Fibroblast of skin of right quadriceps (primary cell): ENCODE measurements at places on chromosomes 6 and 20.
A peak's percentile ranks its signal among the peaks of the same experiment; 100 is the strongest.

GRCh38 chr6:5701174-5701573, 305.6 kb downstream of the NRN1 start:
- DNase-seq: peak; percentile 51

DNA sequence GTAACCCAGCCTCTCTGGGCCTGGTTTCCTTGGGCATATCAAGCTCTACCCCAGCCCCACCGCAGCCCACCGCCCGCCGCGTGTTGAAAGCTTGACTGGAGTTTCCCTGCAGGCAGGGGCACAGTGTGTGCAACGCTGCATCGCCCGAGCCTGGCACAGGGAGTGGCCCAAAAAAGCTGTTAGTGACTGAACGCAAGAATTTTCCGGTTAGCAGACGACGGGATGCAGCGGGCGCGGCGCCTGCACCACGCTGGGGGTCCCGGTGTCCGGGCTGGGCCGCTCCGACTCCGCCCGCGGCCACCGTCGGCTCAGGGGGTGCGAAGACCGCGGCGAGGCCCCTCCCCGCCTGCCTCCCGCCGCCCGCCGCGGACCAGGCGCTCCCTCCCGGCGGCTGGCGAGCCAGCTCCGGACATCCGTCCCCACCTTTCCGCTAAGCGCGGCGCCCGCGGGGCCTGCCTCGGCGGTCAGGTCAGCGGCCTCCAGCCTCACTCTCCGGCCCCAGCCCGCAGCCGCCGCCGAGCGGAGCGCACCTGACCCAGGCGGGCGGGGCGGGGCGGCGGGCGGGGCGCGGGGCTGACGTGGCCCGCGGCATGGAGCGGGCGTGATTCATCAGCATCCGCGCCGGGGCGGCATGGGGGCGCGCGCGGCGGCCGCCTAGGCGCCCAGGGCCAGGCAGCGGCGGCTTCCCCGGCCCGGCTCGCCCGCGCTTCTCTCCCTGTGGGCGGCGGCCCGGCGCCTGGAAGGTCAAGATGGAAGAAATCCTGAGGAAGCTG, at the start of gene ARFGEF3:
ARFGEF3 (plus strand) TSS at position 602 of the 773 bp plus-strand sequence; CDS start at position 750, 148 bp downstream.
- DNase-seq: peak; percentile 28

DNA sequence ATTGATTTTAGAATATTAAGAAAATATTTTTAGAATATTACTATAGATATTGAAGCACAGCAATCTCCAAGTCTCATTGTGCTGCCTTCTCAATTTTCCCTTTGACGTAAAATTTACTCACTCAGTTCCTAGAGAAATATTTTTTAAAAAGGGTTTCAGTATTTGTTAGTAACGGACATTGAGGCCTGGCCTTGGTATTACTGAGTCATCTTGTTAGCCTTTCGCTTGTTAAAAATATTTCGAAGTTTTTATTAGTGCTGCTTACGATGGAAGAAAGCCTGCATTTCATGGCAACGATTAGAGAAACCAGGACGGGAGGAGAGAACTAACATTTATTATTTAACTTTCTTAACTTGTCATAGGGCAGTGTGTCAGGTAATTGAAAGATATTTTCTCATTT, 82.2 kb downstream of the TIAM2 start:
- no peak for DNase-seq

GRCh38 chr6:168145747-168146596, 67.0 kb upstream of the FRMD1 start:
- no peak for DNase-seq

DNA sequence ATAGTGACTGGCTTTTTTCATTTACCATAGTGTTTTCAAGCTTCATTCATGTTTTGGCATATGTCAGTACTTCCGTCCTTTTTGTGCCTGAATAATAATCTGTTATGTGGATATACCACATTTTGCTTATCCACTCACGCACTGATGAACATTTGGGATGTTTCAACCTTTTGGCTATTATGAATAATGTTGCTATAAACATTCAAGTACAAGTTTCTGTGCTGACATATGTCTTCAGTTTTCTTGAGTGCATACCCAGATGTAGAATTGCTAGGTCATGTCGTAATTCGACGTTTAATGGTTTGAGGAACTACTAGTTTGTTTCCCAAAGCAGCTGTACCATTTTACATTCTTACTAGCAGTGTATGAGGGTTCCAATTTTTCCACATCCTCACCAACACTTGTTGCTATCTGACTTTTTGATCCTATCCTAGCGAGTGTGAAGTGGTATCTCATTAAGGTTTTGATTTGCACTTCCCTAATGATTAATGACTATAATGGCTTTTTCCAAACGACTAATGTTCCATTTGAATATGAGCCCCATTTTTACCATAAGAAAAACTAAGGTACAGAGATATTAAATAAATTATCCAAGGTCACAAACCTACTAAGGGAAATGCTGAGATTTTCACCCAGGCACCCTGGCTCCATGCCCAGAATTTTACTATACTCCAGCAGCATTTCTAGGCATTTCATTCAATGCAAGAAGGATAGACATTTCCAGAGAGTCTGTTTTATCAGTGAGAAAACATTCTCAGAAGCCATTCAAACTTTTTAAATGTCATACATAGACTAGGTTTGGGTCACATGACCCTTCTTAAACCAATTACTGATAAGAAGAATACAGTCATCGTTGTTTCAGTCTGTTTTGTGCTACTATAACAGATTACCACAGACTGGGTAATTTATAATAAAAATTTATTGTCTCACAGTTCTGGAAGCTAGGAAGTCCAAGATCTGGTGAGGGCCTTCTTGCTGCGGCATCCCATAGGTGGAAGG, 71.1 kb upstream of the RUNX2 start:
- DNase-seq: peak; percentile 11

DNA sequence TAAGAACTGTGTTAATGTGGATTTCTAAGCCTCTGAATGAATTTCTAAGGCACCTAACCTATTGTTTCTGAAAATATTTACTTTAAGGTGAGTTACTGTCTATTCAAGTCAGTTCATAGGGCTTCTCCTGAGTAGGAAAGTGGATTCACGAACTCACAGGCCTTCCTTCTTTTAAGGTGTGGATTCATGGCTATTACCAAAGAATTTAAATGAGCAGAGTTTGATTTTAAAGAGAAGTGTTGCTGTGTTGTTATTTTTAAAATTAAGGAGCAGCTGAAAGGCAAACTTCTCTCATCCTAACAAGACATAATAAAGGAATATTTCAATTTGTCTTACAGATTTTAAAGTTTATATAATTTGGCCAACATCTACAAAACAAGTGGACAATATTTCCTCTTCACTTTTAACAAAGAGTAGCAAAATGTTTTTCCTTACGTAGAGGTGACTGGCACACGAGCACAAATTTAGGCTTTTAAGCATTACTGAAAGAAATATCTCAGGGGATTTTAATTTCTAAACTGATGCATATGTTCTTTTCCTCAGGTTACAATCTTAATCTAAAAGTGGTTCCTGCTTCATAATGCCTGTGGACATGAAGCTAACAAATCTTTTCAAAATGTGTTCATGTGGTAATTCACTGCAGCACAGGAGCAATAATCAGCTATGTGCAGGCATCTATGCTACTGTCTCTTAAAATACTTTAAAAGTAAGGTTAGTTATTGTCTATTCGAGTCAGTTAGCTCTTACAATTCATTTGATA, 602 bp upstream of the TSPYL4 start:
- no peak for DNase-seq

GRCh38 chr6:38445336-38445735, 194.4 kb downstream of the BTBD9 start:
- peak; percentile 10 for DNase-seq

- no peak for DNase-seq
Observed at GRCh38 chr6:139380611-139381010, 6.2 kb upstream of the CITED2 start.

GRCh38 chr20:35318502-35319157, 26.4 kb upstream of the FAM83C start:
- peak; percentile 86 for DNase-seq

DNA sequence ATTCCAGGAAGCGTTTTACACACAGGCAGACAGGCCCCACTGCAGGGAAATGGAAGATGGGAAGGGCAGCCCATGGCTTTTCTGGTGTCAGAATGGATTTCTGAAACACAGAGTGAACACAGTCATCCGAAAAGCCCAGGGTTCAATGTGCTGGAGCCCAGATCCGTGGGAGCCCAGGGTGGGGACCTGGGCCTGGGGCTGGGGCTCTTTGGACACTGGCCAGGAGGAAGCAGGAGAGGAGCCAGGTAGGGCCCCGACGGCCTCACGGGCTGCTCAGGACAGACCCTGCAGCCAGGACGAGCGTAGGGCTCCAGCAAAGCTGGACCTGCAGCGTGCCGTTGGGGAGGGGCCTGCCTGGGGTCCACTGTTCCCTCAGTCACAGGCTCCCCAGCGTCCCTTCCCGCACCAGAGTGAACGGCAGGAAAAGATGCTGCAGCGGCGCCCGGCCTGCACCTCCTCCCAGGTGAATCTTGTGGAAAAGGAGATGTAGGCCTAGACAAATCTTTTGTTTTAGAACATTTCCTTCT, 24.3 kb upstream of the LSM14B start:
- no peak for DNase-seq

DNA sequence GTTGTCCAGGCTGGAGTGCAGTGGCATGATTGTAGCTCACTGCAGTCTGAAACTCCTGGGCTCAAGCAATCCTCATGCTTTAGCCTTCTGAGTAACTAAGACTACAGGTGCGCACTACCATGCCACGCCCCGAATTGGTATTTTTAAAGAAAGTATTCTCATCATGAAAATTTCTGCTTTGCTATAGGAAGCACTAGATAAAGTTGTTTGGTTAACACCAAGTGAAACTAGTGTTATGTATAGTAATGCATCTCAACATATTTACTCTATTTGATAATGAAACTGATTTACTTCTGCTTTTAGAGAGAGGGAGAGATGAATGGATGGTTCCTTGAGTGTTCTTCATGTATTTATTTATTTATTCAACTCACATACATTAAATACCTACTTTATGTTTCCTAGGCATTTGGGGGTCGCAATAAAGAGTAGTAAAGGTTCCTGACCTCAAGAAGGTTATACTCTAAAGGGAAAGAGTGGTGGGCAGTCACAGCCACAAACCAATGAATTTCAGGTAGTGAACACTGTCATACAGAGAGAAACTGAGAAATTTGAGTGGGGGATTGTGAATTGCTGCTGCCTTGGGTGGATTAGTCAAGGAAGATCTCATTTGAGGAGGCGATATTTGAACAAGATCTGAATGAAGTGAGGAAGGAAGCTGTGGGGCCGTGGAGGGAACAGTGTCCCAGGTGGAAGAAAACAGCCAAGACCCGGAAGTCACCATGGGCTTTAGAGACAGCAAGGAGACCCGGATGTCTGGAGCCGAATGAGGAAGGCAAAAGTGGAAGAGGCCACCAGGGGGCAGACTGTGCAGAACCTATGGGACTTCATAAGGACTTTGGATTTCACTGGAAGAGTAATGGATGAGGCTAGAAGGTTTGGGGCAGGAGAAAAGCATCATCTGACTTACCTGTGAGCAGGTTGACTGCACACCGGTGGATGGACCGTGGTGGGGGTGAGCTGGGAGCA, 185.6 kb downstream of the TSHZ2 start:
- peak; percentile 10 for DNase-seq

DNA sequence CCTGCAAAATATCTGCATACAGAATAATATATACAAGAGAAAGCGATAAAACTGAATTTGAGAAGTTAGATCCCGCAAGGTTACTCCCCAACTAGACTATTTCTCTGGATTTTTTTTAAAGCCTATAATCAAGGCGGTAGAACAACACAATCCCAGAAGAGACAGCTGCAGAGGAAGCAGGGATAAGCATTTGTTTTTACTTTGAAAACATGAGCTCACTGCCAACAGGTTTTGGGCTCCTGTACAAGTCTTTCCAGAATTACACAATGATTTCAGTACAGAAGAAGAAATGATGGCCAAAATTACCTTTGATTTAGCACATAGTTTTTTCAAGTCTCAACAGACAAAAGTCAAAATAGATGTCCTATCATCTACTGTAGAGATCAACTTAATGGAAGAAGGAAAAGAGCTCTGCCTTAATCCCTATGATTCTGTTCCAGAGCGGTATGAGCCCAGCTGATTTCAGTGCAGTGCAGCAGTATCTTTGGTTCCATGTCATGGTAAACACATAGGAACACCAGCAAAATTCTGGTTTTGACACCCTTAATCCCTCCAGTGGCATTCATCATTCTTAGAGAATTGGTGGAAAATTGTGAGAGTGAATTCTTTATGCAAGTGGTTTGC, 304.3 kb downstream of the HDGFL1 start:
- DNase-seq: peak; percentile 33

GRCh38 chr6:41255638-41256246, 27.6 kb downstream of the TREML4 start:
- no peak for DNase-seq

DNA sequence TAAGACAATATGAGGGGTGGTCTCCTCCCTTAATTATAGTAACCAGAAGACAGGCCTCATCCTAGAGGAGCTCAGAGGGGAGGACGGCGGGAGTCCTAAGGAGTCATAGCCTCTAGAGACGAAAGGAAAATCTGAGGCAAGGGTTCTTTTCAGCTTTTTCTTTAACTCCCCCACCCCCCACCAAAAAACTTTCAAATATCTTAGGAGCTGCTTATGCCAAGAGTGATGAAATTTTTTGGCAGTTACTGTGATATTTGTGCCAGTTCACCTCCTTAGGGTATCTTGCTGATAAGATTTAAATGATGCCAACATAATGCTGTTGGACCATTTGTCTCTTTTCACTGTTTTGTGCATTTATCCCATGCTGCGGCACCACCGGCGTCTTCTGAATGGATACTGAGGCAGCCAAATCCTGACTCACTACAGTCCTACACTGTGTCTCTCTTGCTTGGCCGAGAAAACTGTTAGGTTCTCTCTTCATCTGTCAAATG, 44.5 kb upstream of the DSE start:
- no peak for DNase-seq

DNA sequence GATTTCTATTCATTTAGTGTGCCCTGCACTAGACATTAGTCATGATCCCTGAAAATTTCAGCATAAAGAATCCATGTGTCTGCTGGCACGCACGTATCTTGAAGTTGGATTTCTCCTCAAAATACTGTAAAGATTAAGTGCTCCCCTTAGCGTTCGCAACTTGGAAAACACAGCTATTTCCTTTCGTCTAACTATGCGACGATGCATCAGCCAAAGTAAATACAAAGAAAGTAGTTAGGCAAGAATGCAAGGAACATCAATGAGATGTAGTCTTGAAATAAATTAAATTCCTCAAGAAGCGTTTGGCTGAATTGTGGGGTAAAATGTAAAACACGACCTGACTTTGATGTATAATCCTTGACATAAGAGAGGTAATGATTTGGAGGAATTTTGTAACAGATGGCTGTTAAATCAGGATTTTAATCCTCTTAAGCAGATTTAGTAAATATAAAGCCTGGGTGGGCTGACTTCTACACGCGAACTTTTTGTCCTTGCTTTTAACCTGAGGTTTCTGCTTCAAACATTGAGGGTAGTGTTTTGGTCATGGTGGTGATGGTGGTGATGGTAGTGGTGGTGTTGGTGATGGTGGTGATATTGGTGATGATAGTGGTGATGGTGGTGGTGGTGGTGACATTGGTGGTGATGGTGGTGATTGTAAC, 88.2 kb downstream of the FOXF2 start:
- peak; percentile 67 for DNase-seq

- DNase-seq: peak; percentile 76
Observed at GRCh38 chr6:134373282-134373922, 55.5 kb upstream of the SGK1 start.

DNA sequence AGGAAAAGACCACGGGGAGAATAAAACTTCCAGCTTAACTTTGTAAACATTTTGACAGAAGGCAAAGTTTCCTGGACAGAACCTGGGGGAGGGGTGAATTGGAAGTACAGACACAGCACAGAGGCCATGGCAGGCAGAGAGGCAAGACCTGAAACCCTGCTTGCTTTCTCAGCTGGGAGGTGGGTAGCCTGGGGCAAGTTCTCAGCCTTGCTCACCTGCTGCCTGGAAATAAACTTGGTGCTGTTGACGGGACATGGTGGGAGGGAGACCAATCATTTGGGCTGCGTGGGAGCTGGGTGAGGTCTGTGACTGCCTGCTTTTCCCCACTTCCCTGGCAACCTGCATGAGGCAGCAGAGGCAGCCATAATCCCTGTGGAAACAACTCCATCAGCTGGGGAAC, 221.3 kb downstream of the MOXD1 start:
- DNase-seq: no peak
